Naive B cell (primary cell): ENCODE measurements at places on chromosomes 11 and 22.

DNA sequence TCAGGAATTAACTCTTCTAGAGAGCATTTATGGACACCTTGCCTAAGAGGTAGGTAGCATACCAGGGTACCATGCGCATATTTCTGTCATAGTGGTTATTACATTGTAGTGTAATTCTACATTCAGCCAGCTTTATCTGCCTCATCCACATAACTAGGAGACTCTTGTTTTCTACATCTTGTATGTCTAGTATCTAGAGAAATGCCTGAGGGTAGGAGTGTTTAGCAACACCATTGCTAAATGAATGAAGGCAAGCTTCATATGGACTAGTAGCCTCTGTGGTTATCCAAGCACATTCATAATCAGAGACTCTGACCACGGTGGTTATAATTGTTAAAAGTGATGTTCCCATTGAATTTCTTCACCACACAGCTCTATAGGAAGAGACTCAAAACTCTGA lies 107.9 kb downstream of the NTM start:
- no peak overlapping the region for H3K27ac ChIP-seq
- no peaks in the 10 kb centered on the region for H3K4me1 ChIP-seq
- peaks cover 6% of the 10 kb centered on the region for H3K27me3 ChIP-seq
- no peak overlapping the region for H3K4me3 ChIP-seq
- DNase-seq = no peak
- H3K36me3 ChIP-seq = no peaks in the 10 kb centered on the region

DNA sequence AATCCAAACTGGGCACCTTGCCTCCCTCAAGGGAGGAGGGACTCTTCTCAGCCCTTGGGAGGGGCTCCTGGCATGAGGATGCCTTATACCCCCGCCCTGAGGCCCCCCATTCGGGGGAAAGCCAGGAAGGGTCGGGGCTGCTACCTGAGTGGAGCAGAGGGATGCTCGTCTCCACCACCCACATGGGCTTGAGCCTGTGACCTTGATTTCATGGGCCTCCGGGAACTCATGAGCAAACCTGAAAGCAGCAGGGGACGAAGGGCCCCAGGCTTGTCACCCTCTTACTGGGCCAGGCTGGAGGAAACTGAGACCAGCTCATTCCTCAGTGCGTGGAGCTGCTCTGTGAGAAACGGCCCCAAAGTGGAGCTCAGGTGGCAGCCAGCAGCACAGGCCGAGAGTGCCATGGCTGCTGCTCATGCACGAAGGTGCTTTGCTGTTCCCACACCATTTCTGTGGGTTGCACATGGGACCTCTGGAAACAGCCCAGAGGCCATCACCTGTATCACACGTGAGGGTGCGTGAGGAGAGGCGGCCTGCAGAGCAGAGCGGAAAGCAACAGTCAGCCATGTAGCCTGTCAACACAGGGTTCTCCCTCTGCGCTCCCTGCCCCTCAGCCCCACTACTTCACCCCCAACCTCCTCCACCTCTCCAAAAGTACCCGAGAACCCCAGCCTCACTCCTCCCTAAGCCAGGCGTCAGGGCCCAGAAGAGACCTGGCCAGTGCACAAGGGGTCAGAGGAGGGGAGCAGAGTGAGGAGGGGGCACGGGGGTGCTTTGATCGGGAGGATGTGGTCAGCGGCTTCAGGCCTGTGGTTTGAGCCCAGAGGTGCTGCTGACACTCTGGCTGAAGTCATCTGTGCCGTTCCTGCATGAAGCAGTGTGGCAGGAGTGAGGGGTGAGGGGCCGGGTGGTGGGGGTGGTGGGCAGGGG lies 14.1 kb upstream of the IL2RB start:
- peaks cover 4% of the 10 kb centered on the region for H3K27me3 ChIP-seq
- H3K4me1 ChIP-seq = peaks cover 13% of the 10 kb centered on the region
- no peaks in the 10 kb centered on the region for H3K36me3 ChIP-seq
- DNase-seq = no peak
- no peak overlapping the region for H3K4me3 ChIP-seq

- H3K4me3 ChIP-seq = no peak overlapping the region
- H3K36me3 ChIP-seq = no peaks in the 10 kb centered on the region
- no peak for DNase-seq
- peaks cover 5% of the 10 kb centered on the region for H3K27me3 ChIP-seq
Observed at GRCh38 chr11:86676010-86676409, 3.6 kb upstream of the ME3 start.

DNA sequence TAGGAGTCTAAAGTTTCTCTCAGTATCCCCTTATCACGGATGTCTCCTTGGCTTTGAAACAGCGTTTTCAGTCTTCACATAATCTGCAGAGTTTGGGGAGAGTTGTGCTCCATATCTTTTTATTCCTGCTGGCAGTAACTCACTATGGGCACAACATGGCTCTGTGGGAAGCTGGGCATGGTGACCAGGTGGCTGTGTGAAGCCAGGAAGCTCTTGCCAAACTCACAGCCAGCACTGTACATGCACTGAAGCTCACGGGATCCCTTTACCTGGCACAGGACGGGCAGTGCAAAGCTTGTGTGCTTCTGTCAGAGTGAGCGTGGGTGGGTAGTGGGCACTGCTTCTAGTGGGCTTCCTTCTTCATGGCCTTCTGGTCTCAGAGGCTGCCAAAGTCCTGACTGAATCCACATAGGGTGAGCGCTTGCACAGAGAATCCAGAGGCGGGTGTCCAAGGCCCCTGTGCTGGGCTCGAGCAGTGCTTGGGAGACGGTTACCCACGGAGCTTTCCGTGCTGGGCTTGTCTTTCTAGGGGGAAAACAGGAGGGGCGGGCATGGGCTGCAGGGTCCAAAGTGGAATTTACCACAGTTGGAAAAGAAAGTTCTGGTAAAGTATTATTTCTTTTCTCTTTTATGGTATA lies 10.8 kb upstream of the KDM4E start:
- no peak overlapping the region for H3K4me3 ChIP-seq
- no peak for DNase-seq
- H3K27me3 ChIP-seq = peaks cover 30% of the 10 kb centered on the region
- H3K27ac ChIP-seq = no peak overlapping the region
- no peaks in the 10 kb centered on the region for H3K4me1 ChIP-seq

DNA sequence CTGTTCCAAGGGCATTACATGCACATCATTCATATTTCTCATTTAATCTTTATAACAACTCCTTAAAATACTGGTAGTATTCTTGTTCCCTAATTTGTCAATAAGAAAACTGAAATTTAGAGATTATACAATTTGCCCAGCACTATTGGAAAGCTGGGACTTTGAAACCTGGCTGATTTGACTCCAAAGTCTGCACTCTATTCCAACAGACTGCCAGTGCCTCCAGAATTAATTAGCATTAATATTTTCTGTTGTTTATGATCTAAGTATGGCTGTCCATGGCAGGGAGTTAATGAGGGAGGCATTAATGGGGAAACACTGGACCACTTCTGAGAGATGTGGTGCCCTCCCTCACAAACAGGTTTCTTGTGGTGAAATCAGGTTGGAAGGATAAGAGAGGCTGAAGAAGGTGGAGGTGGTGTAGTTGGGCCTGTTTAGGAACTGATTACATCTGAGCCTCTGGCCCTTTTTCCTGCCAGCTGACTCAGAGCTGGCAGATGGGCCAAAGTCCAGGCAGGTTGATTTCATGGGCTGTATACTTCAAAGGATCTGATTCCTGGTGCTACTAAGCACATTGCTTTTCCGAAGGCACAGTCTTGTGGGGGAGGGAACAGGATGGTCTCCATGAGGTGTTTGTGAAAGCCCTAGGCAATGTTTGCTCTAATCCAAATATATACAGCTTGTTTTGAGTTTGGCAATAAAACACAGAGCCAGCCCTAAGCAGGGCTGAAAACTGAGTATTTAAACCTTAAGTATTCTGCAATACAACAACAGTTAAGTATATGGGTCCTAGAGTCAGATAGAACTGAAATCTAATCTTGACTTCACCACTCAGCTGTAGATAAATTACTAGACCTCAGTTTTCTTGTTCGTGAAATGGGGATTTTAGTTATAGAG lies 21.0 kb upstream of the RAB30 start:
- H3K4me3 ChIP-seq = no peak overlapping the region
- no peak for DNase-seq
- H3K27me3 ChIP-seq = no peaks in the 10 kb centered on the region
- H3K36me3 ChIP-seq = no peaks in the 10 kb centered on the region

- no peaks in the 10 kb centered on the region for H3K27me3 ChIP-seq
- no peaks in the 10 kb centered on the region for H3K36me3 ChIP-seq
- DNase-seq = no peak
- no peak overlapping the region for H3K4me3 ChIP-seq
- H3K27ac ChIP-seq = no peak overlapping the region
Observed at GRCh38 chr22:37010976-37011375, 8.3 kb downstream of the TST start.

DNA sequence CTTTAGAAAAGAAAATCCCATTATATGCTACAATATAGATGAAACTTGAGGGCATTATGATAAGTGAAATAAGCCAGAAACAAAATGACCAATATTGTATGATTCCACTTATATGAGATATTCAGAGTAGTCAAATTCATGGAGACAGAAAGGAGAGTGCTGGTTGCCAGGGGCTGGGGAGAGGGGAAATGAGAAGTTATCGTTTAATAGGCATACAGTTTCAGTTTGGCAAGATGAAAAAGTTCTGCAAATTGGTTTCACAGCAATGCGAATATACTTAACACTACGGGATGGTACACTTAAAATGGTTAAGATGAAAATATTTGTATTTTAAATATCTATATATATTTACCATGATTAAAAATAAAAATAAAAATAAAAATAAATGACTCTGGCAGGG lies 31.1 kb upstream of the RDX start:
- no peaks in the 10 kb centered on the region for H3K27me3 ChIP-seq
- H3K4me3 ChIP-seq = peak overlapping the region; percentile 21
- H3K27ac ChIP-seq = no peak overlapping the region
- H3K36me3 ChIP-seq = peaks cover 10% of the 10 kb centered on the region
- no peak for DNase-seq

DNA sequence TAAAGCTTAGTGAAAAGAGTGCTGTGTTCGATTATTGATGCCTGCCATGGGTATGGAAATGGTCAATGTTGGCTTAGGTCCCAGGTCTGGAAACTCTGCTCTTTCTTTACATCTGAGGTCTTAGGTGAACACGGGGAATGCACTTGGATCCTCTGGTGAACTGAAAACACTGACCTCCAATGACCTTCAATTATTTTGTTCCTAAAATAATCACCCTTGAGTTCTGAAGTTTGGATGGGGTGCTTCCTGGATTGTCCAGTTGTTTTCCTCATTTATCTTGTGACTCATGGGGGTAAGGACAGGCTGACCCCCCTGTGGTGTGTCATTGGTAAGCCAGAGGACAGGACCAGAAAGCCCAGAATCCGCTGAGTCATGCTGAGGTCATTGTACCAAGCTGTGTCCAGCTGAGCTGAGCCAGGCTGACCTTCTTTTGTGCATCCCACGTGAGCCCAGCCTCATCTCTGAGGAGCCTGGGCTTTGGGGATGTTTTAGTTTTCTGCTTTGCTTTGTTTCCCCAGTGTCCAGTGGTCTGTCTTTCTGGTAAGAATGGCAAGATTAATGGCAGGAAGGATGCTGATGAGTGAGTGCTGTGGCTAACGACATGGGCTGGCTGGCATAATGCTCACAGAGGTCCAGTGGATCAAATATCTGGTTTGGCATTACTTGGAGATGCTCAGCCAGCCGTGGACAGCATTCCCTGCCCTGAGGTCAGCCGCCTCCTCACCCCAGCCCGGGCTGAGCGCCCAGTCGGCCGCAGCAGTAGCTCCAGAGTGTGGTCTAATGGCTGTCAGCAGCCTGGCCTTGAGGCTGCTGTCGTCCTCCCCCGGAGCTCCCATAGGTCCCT lies 35.6 kb downstream of the AMPD3 start:
- H3K27me3 ChIP-seq = no peaks in the 10 kb centered on the region
- H3K27ac ChIP-seq = peak overlapping the region; percentile 99
- H3K4me1 ChIP-seq = peaks cover 43% of the 10 kb centered on the region

GRCh38 chr11:10575346-10576034 lies 7.0 kb upstream of the LYVE1 start:
- H3K4me3 ChIP-seq = no peak overlapping the region
- no peak for DNase-seq
- H3K36me3 ChIP-seq = no peaks in the 10 kb centered on the region
- no peak overlapping the region for H3K27ac ChIP-seq
- no peaks in the 10 kb centered on the region for H3K27me3 ChIP-seq
- peaks cover 75% of the 10 kb centered on the region for H3K4me1 ChIP-seq

- no peak for DNase-seq
- no peaks in the 10 kb centered on the region for H3K4me1 ChIP-seq
- H3K4me3 ChIP-seq = no peak overlapping the region
- no peaks in the 10 kb centered on the region for H3K36me3 ChIP-seq
Observed at GRCh38 chr22:27726686-27727449, 74.7 kb downstream of the MN1 start.

DNA sequence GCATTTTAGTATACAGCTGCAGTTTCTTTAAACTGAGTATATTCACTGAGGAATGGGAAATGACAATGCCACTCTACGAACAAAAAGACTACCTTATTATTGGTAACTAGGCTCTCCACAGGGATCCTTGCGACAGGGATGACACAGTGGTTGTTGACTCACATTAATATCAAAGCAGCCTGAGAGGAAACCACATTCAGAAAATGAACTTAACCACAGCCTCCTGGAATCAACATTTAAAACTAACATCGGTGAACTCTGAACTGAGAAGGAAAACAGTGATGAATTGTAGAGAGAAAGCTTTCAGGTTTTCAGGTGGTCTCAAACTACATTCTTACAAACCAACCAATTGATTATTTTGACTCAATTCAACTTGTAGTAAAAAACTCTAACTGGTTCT lies 90.3 kb upstream of the MTMR2 start:
- H3K4me3 ChIP-seq = peak overlapping the region; percentile 56
- DNase-seq = no peak
- peak overlapping the region; percentile 96 for H3K27ac ChIP-seq
- peaks cover 36% of the 10 kb centered on the region for H3K4me1 ChIP-seq
- H3K27me3 ChIP-seq = no peaks in the 10 kb centered on the region
- no peaks in the 10 kb centered on the region for H3K36me3 ChIP-seq

GRCh38 chr11:47912843-47913437 lies 64.8 kb upstream of the NUP160 start:
- no peaks in the 10 kb centered on the region for H3K27me3 ChIP-seq
- H3K27ac ChIP-seq = no peak overlapping the region
- no peaks in the 10 kb centered on the region for H3K36me3 ChIP-seq
- H3K4me1 ChIP-seq = peaks cover 61% of the 10 kb centered on the region

- no peaks in the 10 kb centered on the region for H3K4me1 ChIP-seq
- no peaks in the 10 kb centered on the region for H3K27me3 ChIP-seq
- no peak overlapping the region for H3K27ac ChIP-seq
- no peaks in the 10 kb centered on the region for H3K36me3 ChIP-seq
- no peak overlapping the region for H3K4me3 ChIP-seq
Observed at GRCh38 chr11:11532574-11532973, 89.2 kb downstream of the GALNT18 start.

DNA sequence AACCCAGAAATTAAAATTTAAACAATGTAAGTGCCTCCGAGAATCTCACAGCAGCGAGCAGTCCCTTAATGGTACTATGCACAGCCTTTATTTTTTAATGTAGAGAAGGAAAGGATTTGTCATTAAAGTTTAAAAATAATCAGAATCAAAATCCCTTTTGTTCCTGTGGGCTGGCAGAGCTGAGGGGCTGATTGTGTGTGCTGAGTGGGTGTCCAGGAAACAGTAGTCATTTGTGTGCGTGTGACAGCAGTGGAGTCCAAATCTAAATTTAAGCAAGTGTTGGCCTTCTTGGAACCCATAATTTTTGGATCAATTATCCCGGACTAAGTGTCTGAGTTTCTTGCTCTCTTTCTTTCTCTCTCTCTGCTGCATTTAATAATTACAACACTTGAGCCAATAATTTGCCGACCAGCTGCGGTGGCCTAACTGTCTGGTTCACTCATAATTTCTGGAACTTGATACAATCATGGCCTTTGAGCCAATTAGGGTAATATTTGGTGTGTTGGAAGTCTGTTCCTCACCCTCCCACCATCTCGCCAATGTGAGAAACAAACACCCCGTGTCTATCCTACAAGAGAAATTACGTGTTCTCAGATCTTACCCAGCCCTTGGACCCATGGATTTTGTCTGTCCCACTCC lies 528.0 kb downstream of the SOX6 start:
- no peaks in the 10 kb centered on the region for H3K4me1 ChIP-seq
- peaks cover 12% of the 10 kb centered on the region for H3K27me3 ChIP-seq
- no peaks in the 10 kb centered on the region for H3K36me3 ChIP-seq
- DNase-seq = no peak
- no peak overlapping the region for H3K4me3 ChIP-seq
